Natural killer cell (primary cell): ENCODE measurements at places on chromosomes 5 and 9. TPM values are rescaled to one million over a fixed set of nuclear protein-coding genes. Genes with fewer than 3 reads are reported as not detected.

DNA sequence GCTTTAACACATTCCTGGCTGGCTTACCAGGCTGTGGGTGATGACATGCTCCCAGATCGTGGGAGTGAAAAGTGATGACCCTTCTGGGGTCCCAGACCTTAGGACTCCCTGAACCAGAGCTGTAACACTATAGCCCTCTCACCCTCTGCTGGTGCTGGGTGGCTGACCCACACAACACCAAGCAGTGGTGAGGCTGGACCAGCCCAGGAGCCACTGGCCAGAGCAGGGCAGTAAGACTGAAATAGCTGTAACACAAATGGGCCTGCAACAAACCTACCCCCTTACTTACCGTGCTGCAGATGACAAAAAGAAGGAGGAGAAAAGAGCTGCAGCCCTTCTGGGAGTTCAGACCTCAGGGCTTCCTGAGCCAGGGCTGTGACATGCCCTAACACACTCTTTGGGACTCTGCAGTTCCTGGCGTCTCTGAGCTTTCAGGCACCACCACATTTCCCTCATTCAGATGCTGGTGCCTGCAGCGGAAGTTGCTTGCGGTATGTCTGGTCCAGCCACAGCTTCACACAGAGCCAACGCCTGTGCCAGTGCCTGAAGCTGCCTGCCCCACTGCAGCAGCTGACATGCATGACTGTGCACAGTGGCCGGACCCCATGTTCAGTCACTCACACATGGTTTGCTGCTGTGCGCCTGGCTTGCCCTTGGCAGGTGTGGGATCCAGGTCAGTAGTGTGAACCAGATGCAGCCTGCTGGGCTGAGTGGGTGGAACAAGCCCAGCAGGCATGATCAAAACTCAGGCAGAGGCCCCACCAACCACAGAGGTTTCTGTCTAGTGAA is 1247.4 kb downstream of the EFNA5 start:
- no peak for DNase-seq

- DNase-seq, result no peak
These were observed 33.4 kb upstream of the GNPDA1 start for GRCh38 chr5:142046191-142046590.

GRCh38 chr5:110965773-110966581 is 105.5 kb upstream of the TSLP start:
- DNase-seq, result no peak

DNA sequence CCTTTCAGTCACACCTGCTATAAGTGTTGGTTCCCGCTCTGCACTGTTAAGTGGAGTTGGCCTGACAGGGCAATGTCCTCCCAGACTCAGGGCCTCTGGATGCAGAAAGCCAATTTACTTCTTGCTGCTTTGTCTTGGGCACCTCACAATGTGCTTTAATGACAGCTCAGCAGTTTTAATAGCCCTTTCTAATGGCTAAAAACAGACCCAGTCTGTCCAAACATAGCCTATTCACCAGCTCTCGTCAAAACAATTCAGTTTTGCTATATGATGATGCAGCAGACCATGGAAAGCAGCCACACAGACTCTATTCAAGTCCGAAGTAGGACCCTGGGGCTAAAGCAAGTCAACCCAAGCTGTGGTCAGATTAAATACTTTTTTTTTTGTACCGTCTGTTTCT is 529.1 kb upstream of the SEMA6A start:
- DNase-seq, result no peak

- no peak for DNase-seq
These were observed 247.0 kb upstream of the MEF2C start for GRCh38 chr5:89129941-89130340.

GRCh38 chr9:31799953-31800609 is 584.4 kb upstream of the ACO1 start:
- DNase-seq, result peak; percentile 52

- no peak for DNase-seq
These were observed 50.8 kb upstream of the ASTN2 start for GRCh38 chr9:117465706-117466105.

DNA sequence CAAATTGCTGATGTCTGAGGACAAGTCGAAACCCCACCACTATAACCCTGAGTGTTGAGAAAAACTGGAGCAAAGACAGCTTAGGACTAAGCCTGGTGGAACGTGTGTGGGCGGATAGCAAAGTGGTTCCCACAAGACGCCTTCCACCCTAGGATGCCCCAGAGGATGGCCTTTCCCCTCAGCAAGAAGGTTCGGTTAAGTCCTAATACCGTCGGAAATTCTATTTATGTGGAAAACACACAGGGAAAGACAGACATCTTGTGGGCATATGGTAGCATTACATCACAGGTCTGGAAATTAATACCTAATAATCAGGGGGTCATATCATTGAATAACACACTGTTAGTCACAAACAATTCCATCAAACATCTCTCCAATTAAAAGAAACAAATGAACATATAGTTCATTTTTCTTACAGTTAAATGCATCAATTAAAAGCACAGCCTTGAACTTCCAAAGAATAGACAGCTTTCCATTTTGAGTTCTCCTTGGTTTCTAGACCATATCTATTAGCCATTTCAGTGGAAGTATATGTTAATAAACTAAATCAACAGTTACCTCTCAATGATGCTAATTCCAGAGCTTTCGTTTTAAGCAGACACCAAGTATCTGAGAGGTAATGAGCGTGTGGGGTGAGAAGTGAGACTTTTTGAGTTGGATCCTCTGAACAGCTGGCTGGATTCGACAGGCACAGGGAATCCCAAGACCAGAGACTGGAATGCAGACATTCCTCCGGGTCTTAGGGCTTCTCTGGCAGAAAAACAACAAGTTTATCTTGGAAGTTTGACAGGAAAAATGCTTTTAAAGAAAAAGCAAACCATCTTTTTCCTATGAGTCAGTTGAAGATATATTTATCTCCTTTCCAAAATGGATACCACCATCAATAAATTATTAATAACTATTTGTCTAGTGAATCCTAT is 2.9 kb upstream of the ICE1 start:
- no peak for DNase-seq

- DNase-seq, result no peak
These were observed 18.2 kb upstream of the WDR38 start for GRCh38 chr9:124835026-124835557.

- no peak for DNase-seq
These were observed 380.0 kb downstream of the ANXA1 start for GRCh38 chr9:73531658-73532057.

DNA sequence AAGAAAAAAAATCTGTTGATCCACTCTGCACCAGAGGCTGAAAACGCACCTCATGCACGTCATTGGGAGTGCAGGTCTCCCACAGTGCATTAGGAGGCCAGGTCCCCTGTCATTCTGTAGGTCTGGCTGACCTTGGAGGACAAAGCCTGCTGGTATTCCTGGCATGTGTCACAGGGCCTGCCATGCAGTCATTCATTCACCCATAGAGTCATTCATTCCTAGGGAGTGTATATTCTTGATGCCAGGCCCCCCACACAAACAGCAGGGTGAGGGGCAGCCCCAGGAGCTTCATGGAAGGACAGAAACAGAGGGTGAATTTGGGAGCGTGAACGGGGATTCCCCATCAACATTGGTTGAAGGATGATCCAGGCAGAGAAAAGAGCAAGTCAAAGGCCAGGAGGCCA is 2.2 kb downstream of the GBGT1 start:
- DNase-seq, result no peak

GRCh38 chr5:146188358-146188757 is 5.9 kb upstream of the LARS1 start:
- DNase-seq, result no peak

- DNase-seq, result no peak
These were observed 262.4 kb upstream of the KIF2A start for GRCh38 chr5:62043289-62044280.

DNA sequence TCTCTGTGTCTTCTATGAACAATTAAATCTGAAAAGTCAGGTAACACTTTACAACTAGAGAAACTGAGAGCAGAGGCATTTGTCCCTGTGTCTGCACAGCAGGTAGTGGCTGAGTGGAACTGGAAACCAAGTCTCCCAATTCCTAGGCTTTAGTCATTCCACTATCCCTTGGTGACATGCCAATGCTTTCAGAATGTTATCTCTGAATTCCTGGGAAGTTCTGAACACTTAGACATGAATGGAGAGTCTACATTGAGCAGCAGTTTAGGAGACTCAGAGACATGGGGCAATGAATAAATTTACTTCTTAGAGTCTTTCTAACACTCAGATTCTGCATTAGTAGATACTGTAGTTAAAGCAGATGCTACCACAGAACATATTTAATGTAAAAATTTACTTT is 94.8 kb upstream of the APC start:
- DNase-seq, result no peak

GRCh38 chr9:106718936-106719335 is 144.0 kb upstream of the ZNF462 start:
- no peak for DNase-seq

DNA sequence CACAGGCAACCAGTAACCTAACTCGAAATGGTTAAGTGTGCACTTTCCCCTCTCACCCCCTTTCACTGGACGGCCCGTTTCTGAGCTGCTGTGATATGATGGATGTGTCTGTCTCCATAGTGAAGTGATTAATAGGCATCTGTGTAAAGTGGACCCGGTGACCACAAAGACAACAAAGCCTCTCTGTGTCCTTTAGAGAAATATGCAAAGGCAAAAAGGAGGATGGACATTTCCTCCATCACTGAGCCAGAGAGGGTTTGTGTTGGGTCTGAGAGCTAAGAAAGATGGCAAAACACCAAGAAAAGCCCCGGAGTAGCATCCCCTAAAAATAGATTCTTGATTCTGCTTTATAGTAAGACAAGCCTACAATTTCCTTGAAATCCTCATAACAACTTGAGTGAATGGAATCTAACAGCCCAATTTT is 120.6 kb downstream of the SEMA6A start:
- no peak for DNase-seq

DNA sequence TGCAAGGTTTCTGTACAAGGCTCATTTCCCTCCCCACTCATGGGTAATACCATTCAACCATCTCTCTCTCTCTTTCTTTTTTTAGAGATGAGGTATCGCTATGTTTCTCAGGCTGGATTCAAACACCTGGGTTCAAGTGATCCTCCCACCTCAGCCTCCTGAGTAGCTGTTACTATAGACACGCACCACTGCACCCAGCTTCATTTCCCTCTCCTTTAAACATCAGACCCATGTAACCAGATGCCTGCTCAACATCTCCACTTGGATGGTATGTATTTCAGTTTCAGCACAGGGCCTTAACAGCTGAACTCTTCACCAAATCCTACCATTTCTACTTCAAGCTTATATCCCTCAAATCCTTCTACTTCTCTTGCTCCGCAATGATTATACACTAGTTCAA is 117.4 kb downstream of the SSBP2 start:
- no peak for DNase-seq

DNA sequence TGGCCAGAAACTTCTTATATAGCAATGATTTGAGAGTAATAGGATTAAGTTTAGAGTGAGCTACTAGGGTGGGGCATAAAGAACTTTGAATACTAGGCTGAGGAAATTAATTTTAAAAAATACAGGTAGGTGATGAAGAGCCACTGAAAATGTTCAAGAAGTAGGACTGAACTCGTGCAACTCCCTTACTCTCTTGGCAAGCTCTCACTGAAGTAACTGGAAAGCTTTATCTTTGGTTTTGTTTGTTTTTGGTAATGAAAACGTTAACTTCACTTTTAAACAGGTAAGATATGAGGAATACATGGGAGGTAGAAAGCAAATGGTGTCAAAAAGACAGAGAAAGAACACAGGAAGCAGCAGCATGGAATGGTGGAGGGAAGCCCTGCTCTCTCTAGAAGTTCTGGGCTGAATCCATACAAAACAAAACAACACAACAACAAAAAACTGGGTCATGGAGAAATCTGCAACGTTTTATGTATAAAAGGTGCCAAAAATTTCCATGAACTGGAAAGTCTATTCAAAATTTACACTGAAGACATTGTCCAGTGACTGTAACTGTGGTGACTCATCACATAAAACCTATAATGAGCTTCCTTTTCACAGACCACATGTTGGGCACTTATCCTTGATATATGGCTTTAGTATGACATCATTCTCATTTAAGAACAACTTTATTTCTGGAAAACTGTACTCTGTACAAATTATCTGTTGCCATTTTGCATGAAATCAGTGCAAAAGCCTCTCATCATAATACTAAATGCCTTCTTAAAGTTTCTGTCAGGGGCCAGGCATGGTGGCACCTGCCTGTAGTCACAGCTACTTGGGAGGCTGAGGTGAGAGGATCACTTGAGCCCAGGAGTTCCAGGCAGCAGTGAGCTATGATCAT is 91.2 kb upstream of the CHD1 start:
- no peak for DNase-seq

GRCh38 chr5:30103052-30103451 is 1090.4 kb upstream of the CDH6 start:
- DNase-seq, result no peak

DNA sequence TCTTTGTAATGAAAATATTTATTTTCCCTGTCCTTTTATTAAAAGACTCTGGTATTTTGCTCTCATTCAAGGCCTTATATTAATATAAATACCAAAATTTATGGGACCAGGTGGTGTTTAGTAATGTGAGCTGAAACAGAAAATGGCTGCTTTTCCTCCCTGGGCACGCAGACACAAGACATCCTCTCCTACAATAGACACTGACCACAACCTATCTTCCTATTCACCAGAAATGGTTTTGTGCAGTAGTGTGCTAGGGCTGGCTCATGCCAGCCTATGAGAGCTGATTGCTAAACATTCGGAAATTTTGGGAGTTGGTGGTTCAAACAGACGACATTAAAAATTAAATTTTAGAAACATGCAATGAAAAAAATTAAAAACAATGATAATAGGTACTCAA is 338.2 kb downstream of the BNC2 start:
- no peak for DNase-seq

DNA sequence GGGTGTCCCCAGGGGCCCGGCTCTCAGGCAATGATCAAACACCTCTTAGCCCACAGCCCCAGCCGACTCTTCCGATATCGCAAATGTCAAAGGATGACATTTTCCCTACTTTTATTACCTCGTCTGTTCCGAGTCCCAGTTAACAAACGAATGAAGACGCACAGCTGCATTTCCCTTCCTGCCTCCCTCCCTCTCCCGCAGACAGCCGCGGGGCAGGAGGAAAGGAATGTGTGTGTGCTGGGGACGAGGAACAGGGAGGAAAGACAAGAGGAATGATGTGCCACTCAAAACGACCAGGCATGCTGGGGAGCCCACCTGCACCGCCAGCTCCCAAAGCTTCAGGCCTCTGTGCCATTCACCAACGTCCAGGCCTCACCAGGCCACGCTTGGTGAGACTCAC is 125.9 kb upstream of the SARDH start:
- DNase-seq, result no peak

The AFAP1L1 gene
- 0.23 TPM for total RNA-seq

The DOK3 gene
- total RNA-seq, result 19.8 TPM

The ST8SIA4 gene
- 36.3 TPM for total RNA-seq

The ACSL6 gene
- 2.1 TPM for total RNA-seq

The NPR2 gene
- 2.7 TPM for total RNA-seq

The POLR3G gene
- 0.40 TPM for total RNA-seq

The C5orf58 gene
- total RNA-seq, result not detected

The HSPB3 gene
- total RNA-seq, result not detected
